ENCODE measurements at places on chromosomes 3 and 15.
A peak's percentile ranks its signal among the peaks of the same experiment; 100 is the strongest.

- no peak for DNase-seq
Observed at GRCh38 chr15:34338347-34338746, 766 bp upstream of the SLC12A6 start.

DNA sequence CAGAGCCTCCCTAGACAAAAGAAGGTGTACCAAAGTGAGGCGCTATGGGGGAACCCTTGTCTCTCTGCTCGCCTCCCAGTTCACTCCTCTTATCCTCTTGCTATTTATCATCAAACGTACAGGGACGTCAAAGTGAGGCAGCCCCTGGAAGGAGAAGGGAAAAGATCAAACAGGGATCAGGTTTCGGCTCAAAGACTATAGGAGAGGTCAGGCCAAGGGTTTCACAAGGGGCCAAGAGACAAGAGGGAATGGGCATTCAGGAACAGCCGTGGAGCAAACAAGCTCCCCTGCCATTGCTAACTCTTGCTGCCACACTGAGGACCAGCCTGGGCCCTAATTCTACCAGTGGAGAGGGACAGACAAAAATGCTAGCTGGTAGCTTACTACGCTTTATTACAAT, 168.7 kb downstream of the GREM1 start:
- DNase-seq = no peak

DNA sequence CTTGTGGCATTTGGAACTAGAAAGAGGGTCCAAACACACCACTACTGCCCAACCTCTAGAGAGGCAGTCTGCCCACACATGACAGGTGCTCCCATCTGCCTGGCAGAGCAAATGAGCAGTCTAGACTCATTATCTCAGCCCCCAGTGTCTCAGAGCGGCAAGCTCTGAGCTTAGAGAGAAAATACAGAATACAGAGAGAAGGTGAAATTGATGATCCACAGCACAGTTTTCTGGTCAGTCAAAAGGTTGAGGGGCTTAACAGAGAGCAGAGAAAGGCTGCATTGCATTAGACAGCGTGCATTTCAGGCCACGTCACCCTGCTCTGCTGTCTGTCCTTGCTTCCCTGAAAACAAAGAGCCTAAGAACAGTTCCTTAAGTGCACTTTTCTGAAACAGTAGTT, 135.1 kb downstream of the KCNMB2 start:
- DNase-seq = no peak

DNA sequence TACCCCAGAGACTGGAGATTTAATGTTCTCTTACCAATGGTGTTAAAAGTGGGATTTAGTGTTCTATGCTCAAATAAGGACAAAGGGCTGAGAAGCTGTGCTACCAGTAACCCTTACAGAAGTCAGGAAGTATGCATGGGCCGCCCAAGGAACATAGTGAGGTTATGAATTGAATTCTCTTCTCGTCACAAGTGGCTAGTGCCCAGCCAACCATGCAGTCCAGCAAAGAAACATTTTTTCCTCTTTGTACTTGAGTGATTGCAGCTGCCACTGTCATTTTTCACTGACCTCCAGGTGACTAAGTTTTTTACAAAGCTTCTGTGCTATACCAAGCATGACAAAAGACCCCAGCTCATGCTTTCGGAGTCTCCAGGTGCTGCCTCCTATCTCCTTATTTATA, 110.6 kb upstream of the DCBLD2 start:
- no peak for DNase-seq

DNA sequence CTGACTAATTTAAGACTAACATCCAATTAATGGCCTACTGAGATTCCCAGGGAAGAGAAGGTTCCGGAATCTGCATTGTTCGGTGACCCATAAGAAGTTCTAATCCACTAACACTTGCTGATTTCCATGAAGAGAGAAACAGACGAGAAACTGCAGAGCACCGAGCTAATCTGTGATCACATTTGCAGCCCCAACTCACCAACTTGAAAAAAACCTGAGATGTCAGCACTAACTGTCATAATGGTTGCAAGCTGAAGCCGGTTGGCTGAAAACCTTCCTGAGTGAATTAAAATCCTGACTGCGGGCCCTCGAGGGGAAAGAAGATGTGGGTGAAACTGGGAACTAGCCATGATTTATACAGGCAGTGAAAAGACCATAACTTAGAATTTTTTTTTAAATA, 204.8 kb upstream of the IGF1R start:
- no peak for DNase-seq

DNA sequence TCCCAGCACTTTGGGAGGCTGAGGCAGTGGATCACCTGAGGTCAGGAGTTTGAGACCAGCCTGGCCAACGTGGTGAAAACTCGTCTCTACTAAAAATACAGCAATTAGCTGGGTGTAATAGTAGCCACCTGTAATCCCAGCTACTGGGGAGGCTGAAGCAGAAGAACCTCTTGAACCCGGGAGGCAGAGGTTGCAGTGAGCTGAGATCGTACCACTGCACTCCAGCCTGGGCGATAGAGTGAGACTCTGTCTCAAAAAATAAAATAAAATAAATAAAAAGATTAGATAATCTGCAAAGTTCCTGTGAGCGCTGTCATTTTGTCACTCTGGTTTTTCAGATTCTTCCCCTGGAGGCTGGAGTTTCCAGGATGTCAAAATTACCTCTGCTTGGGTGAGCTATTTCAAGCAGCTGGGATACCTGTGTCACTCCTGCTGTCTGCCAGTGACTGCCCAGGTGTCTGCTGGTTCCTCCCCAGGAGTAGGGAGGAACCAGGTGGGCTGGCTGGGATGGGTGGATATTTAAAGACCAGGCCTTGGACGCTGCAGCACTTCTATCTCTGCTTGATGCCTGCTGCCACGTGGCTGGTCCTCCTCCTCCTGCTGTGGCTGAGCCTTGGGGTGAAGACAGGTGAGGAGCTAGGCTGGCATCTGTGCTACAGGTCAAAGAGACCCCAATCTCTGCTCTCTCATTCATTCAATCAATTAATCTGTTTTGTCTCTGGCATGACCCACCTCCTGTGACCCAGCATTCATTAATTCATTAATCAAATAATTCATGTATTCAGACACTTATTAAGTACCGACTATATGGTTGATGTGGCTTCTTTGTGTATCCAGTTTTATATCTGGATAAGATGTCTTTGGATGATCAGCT, 19.5 kb upstream of the MUC20 start:
- peak; percentile 23 for DNase-seq

DNA sequence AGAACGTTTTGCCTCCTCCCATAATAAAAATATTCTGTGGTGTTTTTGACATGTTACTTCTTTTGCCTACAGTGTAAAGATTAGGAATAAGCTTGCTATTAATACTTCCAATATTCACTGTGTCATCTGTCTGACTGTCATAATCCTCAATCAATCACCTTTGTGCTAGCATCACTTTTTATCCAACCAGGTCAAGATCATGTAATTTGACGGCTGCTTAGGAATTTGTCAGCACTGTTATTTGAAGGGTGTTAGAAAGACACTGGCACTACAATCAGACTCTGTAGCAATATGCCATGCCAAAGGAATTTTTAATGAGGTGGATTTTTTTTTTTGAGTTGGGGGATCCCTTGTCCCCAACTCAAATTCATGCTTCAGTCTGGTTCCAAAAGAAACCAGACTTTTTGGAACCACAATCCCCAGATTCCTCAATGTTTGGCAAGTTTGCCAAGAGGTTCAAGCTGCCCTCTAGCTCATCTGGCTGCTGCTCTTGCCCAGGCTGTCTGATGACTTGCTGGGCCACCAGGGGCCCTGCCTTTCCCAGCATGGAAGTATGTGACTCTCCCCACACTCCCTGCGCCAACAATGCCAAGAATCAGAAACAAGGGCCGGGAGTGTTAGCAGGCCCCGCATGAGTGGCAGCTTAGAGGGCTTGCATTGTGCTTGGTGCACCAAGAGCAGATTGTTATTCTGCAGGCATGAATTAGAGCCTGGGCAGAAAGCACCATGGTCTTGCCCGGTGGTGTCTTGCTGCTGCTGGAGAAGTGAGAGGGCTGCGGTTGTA, 58.6 kb upstream of the TSC22D2 start:
- DNase-seq = no peak

DNA sequence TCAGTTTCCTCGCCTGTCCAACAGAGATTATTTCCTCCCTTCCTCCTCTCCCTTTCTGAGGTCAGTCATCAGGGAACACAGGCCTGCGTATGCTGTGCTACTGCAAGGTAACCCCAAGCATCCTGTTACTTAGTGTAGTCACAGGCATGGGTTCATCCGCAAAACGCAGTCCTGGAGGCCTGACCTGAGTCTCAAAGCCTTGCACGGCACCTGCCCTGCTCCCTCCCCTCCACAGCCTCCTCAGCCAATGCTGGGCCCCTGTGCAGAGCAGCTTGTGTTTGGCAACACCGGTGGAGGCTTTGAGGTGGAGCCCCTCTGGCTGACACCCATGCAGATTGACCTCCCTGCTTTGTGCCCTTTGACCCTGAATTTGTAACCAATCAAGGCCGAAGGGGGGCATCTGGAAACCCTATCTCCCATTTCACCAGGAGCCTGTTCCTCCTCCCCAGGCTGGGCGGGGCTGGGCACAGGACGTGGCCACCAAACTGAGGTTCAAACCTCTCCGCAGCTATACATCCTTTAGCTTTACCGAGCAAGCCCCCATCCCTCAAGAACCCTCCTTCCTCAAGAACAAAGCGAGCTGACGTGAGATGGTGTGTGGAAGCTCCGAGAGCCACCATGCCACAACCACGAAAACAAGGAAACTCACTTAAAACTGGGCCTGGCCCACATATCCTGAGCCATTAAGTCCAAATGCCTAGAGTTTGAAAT, 21.5 kb downstream of the TKT start:
- no peak for DNase-seq

DNA sequence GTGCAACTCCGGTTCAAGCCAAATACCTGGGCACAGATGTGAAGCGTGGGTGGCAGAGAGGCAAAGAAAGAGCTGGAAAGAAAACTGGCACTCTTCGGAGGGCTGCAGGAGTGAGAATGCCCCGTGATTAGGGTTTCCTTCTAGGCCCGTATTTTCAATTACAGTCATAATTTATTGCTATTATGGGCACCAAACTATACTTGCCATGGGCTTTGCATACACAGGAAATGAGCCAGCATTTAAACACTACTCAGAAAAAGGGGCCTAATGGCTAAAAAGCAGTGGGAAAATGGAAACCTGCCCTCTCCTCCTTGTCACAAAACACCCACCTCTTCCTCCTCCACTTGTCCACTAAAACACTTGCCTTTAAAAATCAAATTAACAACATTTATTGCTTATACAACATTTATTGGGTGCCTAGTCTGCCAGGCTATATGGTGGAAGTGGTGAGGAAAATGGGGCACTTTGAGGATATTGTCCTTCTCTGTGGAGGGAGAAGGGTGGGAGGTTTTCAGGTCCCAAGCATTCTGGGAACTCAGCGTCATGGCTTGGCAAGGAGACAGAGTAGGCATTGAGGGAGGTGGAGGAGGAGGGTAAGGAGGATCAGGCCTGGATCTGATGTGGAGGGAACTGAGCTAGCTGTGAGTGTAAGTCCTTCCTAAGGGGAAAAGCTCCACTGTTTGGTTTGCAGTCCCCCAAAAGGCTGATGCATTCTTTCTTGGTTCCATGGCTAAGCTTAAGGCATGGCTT, 160.9 kb downstream of the SLCO3A1 start:
- DNase-seq = no peak

GRCh38 chr15:33915571-33916407, 52.5 kb upstream of the CHRM5 start:
- DNase-seq = no peak

DNA sequence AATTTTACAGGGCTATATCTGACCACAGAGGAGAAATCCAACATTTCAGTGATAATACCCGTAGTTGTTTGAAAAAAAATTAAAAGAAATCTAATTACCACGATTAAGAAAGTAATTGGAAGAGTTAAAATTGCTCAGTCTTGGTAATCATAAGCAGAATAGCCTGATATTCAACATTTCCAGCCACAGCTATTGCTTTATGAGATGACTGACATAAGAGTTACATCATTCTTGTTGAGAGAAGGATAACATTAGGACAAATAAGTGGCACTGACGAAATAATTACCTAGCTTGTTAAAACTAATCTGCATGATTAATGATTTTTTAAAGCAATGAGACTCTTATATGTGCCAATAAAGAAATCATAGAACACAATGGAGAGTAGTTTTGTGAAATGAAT, 825.0 kb upstream of the GBE1 start:
- no peak for DNase-seq

- no peak for DNase-seq
Observed at GRCh38 chr3:21618695-21619094, 132.3 kb downstream of the ZNF385D start.

DNA sequence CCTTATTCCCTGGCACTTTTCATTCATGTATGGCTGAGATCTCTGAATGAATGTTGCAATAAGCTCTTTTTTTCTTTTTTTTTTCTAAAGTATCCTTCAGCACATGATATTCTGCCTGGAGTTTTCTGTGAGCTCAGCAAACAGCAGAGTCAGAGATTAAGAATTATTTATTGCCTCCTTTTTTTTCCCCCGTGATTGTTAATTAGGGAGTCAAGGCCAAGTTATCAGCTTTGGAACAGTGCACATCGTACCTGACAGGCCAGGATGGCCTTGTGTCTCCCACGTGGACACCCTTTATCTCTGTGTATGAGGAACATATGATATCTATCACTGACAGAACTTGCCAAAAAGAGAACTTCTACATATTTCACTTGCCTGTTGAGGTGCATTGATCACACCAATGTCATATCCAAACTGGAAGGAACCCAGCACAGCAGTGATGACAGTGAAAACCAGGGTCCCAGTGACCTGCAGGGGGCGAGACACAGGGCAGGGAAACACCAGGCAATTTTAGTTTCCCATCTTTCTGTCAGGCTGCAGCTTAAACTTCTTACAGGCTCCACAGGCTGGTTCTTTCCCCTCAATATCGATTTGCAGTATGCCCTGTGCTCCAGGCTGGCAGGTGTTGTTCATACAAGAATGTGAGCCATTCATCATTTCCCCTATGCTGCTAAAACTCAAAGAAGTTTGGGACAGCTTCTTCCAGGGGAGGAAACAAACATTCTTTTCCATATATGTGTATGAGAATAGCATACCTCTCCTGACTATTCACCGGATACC, 8.2 kb downstream of the SLC2A2 start:
- DNase-seq = no peak

DNA sequence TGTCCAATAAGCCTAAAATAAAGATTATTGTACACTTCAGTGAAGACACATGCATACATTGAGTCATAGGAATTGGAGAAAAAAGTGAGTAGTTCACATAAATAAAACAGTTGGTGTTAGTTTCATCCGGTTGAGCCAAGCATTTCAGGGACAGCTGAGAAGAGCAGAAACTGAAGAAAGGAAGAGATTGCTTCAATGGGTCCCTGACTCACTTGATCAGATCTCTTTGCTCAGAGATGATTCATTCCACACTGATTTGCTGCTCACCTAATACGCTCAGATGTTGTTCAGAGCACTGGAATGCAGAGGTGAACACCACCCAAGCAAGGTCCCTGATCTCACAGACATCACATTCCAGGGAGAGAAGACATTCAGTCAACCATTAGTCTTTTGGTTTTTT, 93.7 kb downstream of the RAD18 start:
- DNase-seq = no peak

- DNase-seq = no peak
Observed at GRCh38 chr15:86444527-86444926, 364.9 kb downstream of the AGBL1 start.
